ENCODE measurements at places on chromosomes 5 and 9.

- DNase-seq, result no peak
Observed at GRCh38 chr5:1316588-1317340, 21.9 kb upstream of the TERT start.

- no peak for DNase-seq
Observed at GRCh38 chr5:124956471-124957029, 210.1 kb upstream of the ZNF608 start.

GRCh38 chr5:56815658-56816545, 553 bp downstream of the MAP3K1 start:
- no peak for DNase-seq

- no peak for DNase-seq
Observed at GRCh38 chr5:81020478-81021167, 60.5 kb downstream of the RASGRF2 start.

DNA sequence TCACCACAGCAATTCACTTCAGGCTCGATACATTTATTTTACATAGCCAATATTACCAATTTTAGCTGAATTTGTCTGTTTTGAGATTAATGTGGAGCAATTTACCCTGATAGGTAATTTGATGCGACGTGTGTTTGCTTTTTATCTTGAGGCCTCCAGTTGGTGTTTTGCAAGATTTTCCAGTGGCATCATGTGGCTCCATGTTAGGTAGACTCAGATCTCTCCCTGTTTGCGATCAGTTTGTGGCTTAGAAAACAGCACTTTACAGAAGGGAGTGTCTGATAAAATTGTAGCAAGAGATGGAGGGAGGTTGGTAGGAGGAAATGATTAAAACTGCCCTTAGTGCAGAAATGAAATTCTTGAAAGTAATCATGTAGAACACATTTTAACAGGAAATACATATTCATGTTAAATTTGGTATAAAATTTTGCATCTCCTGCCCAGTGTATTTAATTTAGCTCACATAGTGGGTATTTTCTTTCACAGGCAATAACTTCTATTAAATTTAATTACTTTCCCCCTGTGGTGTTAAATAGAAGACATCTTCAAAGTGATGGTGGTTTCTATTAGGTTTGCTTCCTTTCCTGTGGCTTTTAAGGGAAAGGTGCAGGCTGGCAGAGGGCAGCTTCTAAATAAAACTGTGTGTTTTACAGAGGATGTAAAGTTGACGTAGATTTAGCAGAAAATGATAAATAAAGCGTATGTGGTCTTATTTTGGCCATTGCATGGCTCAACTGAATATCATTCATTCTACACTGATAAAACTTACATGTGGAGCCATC, 135.8 kb downstream of the KDM4C start:
- no peak for DNase-seq

DNA sequence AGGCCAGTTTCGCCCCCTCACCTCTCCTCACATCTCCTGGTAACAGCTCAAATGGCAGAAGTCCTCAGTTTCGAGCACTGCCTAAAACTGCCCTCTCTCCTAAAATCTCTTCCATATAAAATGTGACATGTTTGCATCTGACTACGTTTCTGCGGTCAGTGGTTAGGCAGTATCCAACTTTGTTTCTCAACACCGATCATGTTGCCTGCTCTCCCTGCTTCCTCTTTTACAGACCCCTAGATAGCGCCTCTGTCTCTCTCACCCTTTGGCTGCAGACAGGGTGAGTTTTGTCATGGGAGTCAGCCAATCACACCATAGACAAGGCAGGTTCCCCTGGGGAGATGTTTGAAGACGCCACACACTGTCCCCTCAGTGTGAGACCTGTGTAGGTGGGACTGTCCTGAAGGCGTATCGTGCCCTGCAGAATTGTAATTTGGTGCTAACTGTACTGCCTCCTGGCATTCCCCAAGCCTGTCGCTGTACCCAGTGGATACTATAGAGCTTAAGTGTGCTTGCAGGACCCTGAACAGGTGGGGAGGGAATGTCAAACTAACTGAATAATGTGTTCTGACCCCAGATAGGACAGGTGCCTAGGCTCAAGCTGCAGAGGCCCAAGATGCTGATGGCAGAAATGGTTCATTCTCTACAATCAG, 1.1 kb downstream of the HEXB start:
- DNase-seq, result no peak

- no peak for DNase-seq
Observed at GRCh38 chr5:98663521-98663920, 109.9 kb upstream of the RGMB start.

DNA sequence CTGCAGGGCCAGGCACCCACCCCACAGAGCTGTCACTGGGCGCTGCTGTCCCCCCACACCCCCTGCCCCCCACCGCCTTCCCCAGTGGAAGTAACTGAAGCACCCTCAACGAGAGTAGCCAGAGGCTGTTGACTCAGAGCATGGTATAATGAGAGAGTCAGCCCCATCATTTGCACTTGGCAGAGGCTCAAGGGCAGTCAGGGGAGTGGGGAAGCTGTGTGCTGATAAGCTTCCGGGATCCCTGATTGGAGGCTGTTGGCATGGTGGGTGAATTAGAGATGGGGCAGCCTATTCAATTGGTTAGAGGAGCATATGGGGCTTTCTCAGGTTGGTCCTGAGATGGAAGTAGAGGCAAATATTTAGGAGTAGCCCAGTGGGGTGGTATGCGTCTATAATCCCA, 77.1 kb upstream of the GOLM1 start:
- DNase-seq, result peak; percentile 82

DNA sequence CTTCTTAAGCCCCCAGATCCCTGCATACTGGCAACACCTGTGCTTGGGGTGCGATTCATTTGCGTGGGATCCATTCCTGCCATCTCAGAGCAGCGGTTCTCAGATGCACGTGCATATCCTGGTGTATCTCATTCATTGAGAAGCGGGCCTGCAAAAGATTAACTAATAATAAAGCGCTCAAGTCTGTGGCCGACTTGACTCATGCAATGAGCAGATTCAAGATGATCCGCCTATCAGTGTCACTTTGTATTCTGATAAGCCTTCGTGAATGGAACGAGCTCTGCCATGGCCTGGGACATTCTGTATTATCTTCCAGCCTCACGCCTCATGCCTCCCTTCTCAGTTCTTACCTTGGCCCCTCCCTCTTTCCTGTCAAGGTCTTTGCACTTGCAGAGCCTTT, 22.3 kb downstream of the C1QTNF2 start:
- no peak for DNase-seq

- no peak for DNase-seq
Observed at GRCh38 chr5:6188344-6188743, 190.0 kb downstream of the MED10 start.

- no peak for DNase-seq
Observed at GRCh38 chr9:26399556-26399955, 493.0 kb downstream of the CAAP1 start.

DNA sequence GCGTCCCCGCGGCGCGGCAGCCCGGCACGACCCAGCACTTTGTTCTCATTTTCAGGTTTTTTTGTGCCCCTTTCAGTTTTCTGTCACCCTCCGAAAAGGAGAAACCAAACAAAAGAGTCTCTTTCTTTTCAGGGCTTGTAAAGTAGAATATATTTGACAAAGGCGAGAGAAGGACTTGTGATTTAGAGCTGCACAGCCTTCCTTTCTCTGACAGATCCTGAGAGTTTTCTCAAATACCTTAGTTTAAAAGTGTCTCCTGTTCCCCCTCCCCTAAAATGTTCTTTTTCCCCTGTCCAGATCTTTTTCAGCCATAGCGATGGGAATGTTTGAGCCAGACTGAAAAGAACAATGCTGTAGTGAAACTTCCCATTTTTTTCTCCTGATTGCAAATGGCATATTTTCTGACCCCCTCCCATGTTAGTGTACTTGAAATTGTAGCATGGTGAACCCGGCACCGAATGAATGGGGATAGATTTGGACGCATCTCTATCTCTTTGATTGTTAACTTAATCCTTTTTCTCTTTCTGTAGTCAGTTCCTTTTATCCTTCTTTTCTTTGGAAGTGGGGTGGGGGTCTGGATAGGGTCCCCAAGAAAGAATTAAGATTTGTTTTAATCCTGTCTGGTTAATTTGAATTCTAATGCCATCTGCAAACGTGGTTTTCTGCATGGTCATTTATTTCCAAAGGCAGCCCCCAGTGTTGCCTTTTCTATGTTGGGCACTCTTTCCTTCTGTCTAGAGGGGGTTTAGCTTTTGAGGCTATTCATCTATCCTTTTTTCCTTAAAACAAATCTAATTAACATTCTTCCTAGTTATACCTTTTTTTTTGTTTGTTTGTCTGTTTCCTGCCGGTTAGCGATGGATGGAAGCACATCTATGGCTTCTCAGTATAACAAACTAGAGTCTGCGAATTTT, 2.2 kb downstream of the ZSWIM6 start:
- DNase-seq, result no peak

DNA sequence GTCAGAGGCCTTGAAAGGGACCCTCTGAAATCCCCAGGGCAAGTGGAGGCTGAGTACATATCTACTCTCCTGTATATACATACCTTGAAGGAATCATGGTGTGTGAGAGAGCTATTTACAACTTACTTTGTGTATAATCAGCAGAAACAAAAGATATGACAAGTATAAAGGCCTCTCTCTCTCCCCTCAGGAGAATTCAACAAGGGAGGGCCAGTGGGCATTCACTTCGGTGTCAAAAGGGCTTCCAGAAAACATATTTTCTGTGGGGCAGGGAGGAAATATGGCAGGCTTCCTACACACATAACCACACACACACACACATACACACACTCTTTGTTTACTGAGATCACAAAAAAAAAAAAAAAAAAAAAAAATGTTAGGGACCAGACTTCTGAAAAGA, 181.7 kb downstream of the BNC2 start:
- DNase-seq, result no peak

DNA sequence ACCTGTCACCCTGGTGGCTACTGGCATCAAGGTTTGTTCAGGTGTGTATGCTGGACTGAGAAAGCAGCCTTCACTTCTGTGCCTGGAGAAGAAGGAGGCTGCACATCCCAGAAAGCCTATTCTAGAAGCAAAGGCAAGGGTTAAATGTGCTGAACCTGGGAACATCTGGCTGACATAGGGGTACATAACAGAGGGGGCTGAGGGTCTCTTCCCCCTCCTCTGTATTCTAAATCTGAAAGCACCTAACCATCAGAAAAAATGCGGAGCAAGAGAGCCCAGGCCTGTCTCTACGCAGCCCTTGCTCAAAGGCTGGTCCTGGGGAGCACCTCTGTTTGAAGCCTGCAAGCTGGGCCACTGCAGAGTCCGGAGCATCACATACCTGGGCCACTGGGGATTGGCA, 53.2 kb upstream of the FSTL4 start:
- no peak for DNase-seq

GRCh38 chr9:85276741-85277140, 465.0 kb downstream of the AGTPBP1 start:
- DNase-seq, result no peak

GRCh38 chr5:157518963-157519362, 56.6 kb downstream of the ADAM19 start:
- no peak for DNase-seq

DNA sequence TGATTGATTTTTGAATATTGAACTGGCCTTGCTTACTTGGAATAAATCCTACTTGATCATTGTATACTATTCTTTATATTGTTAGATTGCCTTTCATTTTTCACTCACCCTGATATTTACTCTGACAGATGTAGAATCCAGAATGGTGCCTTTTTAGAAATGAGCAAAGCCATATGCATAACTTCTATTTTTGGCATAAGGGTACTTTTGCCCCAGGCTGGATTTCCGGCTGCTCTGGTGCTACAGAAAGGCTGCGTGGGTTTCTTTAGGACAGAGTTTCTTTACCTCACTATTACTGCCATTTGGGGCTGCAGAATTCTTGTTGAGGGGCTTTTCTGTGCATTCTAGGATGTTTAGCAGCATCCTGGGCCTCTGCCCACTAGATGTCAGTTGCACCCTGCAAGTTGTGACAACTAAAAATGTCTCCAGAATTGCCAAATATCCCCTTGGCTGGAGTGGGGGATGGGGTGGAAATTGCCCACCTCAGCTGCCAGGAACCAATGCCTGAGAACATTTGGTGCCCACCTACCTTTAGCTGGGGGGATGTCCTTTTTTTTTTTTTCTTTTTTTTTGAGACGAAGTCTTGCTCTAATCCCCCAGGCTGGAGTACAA, 50.1 kb downstream of the SLC36A1 start:
- DNase-seq, result no peak

DNA sequence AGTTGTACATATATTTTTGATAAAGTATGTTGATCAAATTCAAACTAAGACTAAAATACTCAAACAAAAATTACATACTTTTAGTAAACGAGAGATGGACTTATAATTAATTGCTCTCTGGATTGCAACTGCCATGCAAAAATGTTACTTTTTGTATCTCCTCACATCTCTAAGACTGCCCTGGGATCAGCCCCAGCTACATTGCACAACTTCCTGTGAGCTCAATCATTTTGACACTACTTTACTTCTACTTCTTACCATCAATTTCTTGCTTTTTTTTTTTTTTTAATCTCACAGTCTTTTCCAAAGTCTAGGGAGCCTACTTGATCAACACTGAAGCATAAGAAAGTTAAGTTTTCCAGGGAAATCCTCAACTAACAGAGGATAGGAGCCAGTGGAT, 506.0 kb upstream of the CDH10 start:
- no peak for DNase-seq

DNA sequence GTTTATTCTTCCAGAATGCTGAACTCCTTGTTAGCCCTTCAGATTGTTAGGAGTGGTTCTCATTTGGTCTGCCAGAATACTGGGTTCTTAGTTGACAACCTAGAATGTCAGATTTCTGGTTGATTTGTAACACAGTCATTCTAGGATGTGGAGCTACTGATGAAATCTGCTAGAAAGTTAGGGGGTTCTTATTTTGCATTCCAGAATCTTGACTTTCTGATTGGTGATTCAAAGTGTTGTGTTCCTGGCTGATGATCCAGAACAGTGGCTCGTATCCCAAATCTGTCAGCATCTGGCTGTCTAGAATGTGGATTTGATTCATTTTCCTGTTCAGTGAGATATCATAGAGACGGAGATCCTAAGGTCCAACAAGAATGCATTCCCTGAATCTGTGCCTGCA, 21.9 kb downstream of the PTGS1 start:
- no peak for DNase-seq

Data from NCI-H2081 treated with DMSO at 0.1 percent for 48 hours (cell line).